ENCODE measurements at places on chromosomes 3 and 15. TPM values are rescaled to one million over a fixed set of nuclear protein-coding genes. Genes with fewer than 3 reads are reported as not detected.
A peak's percentile ranks its signal among the peaks of the same experiment; 100 is the strongest.

- DNase-seq = no peak
These were observed 71.1 kb downstream of the HMCES start for GRCh38 chr3:129349791-129350190.

- DNase-seq = no peak
These were observed 34.6 kb downstream of the BTD start for GRCh38 chr3:15636028-15636709.

The STIMATE gene
- total RNA-seq = 13.3 TPM

GRCh38 chr3:78079514-78079913 is 1039.6 kb downstream of the ROBO2 start:
- no peak for DNase-seq

The RBMS3 gene
- total RNA-seq = 1.3 TPM

DNA sequence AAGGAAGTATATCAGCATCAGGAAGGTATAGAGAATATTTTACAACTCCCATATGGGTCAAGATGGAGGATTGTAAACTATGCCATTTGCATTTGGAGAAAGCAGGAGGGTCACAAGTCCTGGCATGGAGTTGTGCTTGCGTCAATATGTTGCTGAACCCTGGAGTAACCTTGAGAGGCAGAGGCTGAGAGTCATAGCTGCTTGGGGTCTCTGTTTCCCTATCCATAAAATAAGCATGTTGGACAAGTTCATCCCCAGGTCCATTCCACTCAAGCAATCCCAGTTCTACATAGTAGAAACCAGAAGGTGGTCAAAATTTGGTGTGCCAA is 273.6 kb downstream of the MECOM start:
- DNase-seq = peak; percentile 37

DNA sequence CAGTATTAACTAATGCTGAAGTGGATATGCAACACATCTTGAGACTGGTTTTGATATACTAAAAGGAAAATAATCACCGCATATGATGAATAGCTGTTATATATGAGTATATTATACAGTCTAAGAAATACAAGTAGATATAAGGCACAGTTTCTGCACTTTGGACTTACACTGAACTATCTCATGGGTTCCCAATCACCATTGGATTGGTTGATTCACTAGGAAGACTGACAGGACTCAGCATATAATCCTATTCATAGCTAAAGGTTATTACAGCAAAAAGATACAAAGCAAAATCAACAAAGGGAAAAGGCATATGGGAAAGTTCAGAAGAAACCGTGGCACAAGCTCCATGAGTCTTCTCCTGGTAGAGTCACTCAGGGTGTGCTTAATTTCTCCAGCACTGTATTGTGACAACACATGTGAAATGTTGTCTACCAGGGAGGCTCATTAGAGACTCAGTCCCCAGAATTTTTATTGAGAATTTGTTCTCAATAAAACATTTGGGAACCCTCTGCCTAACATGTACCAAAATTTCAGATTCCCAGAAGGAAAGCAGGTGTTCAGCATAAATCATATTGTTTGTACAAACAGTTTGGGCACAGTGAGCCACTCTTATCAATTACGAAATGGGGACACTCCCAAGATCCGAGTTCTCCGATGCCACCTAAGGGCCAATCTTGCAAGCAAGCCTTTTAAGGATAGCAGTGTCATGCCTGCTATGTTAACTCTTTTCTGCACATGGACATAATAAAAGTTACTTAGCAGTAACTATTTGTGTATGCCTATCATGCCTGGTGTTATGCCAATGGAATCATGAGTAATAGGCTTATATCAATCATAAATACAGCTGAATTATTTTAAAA is 26.8 kb downstream of the CMC1 start:
- no peak for DNase-seq

The CCDC39 gene
- not detected for total RNA-seq
